ENCODE measurements at places on chromosomes 5 and 9.

- DNase-seq, result no peak
Observed at GRCh38 chr5:135541807-135542502, 6.2 kb upstream of the NEUROG1 start.

DNA sequence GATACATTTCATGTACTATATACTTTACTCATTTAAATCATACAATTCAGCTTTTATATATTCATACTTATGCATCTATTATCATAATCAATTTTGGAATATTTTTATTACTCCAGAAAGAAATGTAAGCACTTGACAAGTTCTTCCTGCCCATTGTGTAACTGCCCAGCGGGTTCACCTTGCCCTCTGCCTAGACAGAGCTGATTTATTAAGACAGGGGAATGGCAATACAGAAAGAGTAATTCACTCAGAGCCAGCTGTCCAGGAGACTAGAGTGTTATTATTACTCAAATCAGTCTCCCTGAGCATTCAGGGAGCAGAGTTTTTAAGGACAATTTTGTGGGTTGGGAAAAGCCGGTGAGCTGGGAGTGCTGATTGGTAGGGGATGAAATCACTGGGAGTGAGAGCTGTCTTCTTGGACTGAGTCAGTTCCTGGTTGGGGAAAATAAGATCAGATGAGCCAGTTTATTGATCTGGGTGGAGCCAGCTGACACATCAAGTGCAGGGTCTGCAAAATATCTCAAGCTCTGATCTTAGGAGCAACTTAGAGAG, 16.1 kb upstream of the SPIN1 start:
- no peak for DNase-seq

DNA sequence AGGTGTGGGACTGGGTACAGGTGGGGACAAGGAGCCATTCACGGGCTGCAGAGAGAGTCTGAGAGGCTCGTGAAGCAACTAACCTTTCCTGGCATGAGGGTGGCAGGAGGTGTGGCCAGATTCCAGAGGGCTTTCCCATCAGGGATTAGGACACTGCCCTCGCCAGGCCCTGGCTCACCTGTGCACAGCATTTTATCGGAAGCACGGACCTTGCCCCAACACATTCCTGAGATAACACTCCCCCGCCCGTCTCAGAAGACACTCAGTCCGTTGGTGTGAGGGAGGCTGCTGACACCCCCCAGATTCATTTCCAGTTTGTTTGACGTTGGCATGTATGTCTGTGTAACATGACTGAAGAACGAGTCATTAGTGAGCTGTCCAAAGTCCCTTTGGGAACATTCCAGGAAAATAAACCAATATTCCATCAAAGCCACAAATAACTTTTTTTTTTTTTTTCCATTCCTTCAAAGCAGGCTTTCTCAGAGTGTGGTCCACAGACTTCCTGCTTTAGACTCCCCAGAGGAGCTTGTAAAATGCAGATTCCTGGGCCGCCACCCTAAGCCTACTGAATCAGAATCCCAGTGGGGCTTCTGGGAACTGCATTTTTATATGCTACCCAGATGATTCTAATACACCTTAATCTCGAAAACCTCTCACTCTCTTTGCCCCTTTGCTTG, 23.4 kb downstream of the WWC1 start:
- no peak for DNase-seq

DNA sequence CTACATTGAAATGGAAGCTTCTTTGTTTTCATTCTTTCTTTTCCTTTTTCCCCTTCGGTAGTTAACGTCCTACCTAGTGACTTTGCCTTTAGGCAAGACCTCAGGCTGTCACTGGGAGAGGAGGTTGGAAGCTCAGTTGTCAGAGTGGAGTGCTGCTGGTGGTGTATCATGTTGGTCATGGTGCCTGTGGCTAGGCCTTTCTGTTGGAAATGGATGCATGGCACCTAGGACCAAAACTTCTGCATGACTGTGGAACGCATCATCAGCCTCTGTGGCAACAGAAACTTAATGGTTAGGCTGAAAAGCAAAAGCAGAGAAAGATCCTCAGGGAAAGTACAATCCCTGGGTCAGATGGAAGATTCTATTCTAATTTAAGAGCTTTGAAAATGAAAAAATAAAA, 57.9 kb downstream of the OSTF1 start:
- DNase-seq, result no peak

DNA sequence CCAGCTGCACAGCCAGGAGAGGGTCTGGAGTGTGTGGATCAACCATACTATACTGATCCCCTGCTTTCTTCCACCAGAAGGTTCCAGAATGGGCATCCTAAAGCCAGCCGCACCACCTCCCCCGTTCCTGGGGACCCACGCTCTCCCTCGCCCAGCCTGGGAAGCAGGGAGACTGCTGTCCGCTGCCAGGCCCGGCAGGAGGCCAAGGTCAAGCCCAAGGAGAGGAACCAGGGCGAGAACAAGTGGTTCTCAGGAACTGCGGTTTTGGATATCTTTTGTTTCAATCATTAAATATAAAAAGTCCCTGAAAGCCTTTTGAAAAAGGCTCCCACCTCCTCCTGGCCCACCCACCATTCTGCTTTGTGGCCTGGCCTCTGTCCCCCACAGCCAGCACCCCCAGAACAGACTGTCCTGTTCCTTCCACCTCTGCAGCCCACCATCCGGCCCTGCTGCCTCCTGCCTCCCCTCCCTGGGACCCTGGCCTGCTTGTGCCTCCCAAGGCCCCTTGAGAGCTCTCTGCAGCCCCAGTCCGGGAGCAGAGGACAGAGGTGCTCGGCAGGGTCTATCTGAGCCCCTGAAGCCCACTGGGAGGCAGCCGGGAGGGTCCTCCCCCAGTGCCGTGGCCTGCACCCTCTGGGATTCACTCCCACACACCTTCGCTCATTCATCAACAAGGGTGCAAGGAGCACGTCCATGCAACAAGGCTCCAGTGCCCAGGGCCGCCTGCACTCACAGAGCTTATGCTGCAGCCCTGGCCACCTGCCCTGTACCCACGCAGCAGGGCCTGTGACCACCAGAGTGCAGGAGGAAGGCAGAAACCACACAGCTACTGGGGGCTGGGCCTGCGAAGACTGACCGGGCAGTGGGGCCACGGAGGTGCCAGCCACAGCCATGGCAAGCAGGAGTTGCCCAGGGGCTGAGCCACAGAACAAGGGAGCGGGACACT, 614 bp upstream of the LCN6 start:
- no peak for DNase-seq

GRCh38 chr9:77876091-77876490, 155.5 kb downstream of the GNAQ start:
- DNase-seq, result no peak

Data from hippocampal formation (tissue), 2 donors.